Kasumi-1 (cell line): ENCODE measurements at places on chromosomes 11 and 22.

GRCh38 chr11:123483058-123483457 lies 53.0 kb downstream of the GRAMD1B start:
- no peak for DNase-seq

DNA sequence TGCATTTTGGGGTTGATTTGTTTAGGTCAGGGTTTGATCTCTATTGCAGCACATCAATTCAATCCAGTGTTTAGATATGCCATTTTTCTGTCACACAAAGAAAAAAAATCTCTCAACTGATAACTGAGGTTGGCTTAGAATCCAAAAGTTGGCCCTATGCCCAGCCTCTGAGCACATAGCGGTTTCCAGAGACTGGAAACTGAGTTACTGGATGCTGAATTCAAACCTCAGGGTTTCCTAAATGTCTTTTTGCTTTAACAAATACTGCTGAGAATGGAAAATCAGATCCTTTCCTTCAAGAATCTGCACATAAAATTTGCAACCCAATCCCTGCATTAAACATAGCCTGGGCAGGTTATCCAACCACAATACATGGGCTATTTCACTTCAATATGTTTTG lies 4.0 kb downstream of the P4HA3 start:
- DNase-seq: no peak

DNA sequence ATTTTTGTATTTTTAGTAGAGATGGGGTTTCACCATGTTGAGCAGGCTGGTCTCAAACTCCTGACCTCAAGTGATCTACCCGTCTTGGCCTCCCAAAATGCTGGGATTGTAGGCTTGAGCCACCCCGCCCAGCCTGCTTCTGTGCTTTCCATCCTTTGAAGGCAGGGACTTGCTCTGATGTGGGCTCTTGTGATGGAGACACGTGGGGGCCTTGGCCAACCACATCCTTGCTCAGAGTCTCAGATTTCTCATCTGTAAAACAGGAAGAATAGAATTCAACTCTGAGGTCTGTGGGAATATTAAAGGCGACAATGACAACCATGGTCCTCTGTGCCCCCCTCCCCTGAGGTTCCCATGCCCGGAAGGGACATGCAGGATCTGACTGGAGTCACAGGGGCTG lies 3.8 kb upstream of the GGA1 start:
- peak; percentile 60 for DNase-seq

DNA sequence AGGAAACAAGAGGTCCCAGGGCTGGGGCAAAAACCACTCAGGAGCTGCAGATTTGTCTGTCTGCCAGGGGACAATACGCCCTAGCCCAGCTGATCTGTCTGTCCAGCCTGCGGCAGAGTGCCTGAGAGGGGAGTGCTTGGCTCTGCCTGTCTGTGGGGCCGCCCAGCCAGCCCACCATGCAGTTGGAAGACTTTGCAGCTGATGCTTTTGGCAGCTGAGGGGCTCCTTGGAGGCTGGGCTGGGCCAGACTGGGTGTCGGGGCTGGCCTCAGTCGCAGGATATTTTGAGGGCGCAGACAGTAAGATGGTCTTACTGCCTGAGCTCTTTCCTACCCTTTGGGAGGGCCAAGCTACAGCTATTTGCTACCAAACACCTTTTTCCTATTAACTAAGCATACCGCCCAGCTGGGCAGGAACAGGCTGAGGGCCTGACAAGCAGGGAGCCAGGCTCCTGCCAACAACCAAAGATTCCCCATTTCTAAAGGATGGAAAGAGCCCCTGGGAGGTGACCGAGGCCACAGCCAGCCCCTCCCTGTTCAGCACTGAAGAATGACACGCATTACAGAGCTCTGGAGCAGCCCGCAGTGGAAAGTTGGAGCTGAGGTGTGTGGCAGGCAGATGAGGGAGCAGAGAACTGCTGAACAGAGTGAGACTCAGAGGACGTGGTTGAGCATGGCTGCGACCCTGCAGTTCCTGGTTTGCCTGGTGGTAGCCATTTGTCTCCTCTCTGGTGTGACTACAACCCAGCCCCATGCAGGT lies at the start of gene FAM180B:
Gene FAM180B, plus strand, starts transcription at position 581 of the 758 bp plus-strand sequence. Its CDS starts 91 bp downstream, at position 672.
- DNase-seq: no peak

DNA sequence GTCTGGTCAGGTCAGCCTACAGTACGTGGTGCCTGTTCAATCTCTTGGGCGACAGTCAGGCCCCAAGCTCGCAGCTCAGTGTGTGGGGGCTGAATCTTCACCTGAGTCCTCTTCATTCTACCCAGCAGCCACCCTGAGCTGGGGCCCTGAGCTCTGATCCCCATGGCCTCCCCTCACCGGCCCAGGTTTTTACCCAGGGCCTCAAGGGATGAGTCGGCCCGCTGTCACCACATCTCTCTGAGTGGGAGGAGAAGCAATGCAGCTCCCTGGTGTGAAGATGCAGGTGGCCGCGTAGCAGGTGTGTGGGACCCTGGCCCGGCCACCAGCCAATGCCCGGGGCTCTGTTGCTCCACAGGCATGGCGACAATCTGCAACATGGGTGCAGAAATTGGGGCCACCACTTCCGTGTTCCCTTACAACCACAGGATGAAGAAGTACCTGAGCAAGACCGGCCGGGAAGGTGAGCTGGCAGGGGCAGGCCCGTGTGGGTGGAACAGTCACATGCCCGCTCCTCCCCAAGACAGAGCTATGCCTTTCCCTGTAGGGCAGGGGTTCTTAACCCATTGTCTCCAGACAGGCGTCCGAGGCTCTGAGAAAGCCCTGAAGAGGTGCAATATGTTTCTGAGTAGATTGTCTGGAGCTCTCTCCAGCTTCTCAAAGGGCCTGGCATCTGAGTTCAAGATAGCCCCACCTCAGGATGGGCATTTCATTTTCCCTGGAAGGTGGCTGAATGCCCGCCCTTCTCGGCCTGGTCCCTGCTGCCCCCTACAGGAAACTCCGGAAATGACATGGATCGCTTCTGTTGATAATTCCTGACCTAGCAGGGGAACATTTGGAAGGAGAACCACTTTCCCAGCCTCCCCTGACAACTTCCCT lies 26.9 kb downstream of the POLR3H start:
- peak; percentile 13 for DNase-seq

- DNase-seq: no peak
Observed at GRCh38 chr22:36287881-36288515, 35.1 kb downstream of the APOL1 start.

DNA sequence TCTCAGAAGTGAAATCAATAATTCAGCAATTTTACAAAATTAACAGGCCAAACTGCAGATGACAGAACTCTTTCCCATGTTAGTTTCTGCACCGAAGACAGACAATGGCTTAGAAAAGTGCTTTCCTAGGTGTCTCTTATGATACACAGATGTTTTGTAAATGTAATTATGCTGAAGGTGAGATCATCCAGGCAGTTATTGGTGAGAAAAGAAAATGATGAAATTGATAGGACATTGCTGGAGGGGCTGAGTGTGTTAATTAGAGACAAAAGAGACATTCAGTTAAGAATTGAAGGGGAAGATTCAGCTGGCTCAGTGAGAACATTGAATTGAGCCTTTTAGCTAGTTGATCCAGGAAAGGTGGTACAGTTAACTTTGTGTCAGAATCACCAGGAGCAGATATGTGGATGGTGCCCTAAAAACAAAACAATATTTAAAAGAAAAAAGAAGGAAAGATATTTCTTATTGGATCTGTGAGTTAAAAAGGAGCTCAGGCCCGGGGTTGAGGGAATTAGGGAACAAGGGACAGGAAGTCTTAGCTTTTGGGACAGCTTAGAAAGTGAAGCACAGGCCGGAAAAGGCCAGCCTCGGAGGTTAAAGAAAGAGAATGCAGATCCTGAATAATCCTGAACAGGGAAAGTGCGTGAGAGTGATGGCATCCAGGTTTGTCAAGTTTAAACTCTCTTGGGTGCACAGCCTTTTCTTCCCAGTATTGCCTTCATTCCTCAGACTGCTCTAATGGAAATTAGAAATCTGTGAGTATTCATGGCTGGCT lies 16.9 kb downstream of the ARHGAP42 start:
- DNase-seq: no peak

DNA sequence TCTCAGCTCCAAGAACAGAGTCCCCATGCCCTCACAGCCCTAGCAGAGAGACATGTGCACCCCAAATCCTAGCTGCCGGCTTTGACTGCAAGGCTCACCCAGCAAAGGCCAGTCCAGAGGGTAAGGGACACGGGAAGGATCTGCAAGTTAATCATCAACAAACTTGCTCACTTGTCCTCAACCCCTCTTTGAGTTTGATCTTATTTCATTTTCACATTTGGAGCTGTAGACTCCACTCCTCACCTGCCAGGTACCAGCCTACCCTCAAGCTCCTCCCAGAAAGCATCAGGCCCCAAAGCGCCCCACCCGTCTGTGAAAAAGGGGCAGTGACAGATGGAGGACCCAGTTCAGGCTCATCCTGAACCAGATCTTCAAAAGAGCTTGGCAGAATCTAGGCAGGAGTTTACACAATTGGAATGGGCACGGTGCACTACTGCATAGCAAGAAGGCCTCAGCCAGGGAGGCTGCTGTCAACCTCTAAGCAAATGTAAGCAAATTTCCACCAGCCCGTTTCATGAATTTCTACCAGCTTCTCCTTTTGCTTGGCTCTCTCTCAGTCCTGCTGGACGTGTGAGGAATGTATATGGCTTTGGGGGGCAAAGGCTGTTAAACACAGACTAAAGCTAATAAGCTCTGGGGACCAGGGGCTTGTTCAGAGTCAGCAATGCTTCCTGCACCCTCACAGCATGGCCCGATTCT lies 5.5 kb downstream of the EHD1 start:
- DNase-seq: no peak

- DNase-seq: no peak
Observed at GRCh38 chr22:50535113-50535512, 5.3 kb upstream of the TYMP start.

DNA sequence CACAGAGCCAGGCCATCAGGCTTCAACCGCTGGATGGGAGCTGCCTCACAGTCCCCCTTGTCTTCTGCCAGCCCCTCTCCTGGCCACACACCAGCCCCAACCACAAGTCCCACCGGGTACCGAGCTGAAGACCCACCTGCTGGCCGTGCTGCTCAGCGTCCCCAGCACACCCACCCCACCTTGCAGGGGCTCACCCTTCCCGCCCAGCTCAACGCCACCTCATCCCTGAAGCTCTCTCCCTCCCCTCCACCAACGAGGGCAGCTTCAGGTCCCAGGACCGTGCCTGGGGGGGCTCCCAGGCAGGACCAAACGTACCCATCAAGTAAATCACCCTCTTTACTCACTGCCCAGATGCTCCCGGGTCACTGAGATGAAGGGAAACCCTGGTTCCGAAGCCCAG lies 141.0 kb downstream of the CRYBB2 start:
- no peak for DNase-seq

DNA sequence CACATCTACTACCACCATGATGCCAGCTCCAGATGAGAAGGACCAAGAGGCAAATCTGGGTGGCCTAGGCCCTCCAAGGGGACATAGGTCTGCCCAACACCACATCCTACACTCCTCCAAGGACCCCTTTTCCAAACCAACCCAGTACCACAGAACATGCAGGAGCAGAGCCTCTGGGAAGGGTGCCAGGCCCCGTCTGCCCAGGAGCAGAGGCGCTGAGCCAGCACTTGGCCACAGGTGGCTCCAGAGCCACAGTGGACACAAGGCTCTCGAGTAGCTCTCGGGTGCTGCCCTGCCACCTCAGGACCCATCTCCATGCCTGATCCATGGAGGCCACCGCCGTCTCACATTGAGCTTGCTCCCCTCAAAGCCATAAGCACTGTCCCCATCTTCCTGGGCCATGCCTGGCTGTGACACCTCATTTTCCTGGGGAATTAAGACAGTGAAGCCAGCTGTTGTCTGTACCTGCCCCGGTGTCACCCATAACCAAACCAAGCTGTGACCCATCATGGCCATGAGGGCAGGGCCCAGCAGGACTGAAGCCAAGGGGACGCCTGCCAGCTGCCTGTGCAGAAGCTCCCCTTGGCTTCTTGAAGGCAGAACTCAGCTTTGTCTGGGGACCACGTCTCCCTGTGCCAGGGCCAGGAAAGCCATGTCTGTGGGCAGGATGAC lies 7.4 kb downstream of the MOB2 start:
- DNase-seq: no peak

DNA sequence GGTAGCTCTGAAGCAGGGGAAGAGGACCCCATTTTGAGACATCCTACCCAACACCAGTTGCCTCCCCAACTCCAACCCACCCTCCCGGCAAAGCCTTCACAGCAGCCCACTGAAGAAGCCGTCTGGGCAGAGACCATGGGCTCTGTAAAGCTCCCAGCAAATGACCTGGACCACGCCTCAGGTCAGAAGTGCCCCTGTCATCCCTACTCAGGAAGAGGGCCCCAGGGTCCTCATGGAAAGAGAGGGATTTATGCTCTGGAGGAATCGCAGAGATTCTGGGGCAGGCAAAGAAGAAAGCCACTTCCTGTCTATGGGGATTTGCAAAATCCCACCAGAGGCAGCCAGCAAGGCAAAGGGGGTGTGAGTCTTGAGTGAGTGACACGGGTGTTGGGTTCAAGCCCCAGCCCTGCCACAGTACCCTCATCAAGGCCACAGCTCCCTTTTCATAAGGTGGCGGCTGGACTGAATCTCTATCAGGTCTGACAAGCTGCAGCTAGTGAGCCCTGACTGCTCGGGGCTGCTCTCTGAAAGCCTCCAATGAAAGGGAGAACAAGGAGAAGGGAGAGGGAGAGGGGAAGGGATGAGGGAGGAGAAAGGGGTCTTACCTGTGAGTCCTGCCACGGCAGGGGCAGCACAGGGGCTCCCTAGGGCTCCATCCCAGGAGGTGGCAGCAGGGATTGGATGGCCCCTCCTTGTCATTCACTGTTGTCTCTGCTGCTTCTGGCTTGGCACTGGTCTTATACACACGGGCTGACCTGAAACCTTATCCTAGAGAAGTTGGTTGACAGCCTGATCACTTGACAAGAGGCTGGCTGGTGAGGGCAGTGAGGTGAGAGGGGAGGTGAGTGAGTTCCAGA lies at the start of gene UCP3:
Gene UCP3, minus strand, starts transcription at position 713 of the 857 bp plus-strand sequence. CDS start 2,043 bp downstream, outside the sequence.
- DNase-seq: no peak

DNA sequence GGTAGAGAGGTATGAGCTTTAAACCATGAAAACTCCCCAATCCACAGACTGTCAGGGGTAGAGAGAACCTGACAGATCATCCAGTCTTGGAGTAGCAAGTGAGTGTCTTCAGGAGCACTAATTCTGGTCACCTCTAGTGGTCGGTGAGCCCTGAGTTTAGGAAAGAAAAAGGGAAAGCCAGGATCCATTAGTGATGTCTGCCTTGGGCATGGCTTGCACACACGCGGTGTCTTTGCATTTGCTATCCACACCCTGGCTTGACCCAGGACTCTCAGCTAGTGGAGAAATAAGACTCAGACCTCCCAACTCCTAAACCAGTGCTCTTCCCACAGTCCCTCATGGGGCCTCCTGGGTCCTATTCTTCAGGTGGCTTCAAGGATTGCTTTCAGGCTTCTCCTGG lies 19.3 kb downstream of the POU2F3 start:
- DNase-seq: no peak
